ENCODE measurements at places on chromosomes 6 and 20.

GRCh38 chr20:63442100-63442493 is 30.4 kb downstream of the KCNQ2 start:
- DNase-seq = peak; percentile 66

DNA sequence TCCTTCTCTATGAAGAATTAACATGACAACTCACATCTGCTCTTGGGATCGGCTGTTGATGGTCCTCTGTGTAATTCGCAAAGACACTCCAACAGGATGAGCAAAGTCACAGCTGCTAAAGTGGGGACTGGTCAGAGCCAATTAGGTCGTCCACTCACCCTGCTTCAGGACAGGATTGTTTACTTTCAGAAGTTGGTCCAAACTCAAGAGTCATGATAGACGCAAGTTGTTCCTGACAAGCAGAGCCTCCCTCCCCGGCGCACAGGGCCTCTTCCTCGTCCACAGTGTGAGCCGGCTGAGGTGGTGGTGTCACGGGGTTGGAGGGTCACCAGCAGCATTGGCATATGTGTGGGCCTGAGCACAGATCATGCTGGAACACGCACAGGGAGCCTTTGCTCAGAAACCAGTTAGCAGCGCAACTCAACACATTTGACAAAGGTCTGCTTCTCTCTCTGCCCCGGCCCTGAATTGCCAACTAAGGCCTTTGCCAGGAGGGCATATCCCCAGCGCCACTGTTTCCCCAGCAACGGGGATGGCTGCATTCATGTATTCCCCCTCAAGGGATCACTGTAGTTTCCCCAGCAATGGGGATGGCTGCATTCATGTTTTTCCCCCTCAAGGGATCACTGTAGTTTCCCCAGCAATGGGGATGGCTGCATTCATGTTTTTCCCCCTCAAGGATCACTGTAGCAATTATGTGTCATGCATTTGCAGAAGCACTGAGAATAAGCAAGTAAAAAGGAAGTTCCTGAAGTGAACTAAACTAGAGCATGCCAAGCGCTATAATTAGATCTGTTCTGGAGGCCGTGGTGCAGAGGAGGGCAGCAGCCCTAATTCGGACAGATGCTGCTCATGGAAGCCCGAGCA is 111.7 kb downstream of the THBS2 start:
- DNase-seq = peak; percentile 33

DNA sequence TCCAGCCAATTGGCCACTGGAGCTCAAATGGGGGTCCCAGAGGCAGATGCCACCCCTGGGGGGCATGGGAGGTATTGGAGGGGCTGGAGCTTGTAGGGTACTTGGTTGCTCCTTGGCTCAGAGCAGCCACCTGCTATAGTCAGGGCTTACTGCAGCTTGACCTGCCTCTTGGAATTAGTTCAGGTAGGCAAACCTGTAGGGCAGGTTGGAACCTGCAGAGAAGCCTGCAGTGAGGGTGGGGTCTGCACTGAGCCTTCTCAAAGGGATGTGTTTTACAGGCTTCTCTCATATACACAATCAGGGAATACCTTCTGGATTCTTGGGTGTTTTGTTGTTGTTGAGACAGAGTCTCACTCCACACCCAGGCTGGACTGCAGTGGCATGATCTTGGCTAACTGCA is 94.2 kb upstream of the MYL9 start:
- DNase-seq = no peak

- no peak for DNase-seq
Measured at GRCh38 chr6:3233321-3233720, 5.9 kb upstream of the TUBB2B start.

DNA sequence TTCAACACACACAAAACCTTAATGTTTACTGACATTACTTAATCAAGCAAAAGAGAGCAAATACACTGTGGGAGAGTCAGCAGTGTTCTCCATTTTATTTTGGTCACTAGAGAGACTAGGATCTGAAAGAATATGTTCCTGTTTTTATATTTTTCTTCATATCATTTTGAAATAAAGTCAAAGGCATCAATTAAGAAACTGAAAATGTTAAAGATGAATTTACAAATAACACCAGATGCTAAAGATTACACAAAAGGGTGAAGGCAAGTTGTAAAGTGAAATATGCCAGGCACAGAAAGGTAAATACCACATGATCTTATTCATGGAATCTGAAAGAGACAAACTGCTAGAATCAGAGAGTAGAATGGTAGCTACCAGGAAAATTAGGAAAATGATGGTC is 60.3 kb upstream of the FABP7 start:
- no peak for DNase-seq

DNA sequence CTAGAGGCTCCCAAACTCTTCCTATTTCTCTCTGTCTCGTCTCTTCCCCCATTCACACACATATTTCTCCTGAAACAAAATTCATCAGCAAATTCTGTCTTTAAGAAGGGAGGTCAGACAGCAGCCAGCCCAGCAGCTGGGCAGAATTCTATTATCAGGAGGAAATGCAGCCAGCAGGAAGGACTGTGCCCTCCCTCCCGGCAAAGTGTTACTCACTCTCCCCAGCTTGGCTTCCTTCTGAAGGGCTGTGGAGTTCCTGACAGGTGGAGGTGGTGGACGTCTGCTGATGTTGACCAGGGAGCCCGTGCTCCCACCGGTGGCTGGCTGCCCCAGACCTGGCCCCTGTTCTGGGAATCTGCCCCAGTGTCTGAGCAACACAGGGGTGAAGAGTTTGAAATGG is 37.3 kb downstream of the KCNB1 start:
- DNase-seq = peak; percentile 35

GRCh38 chr6:70157086-70157485 is 145.8 kb downstream of the COL9A1 start:
- DNase-seq = no peak

- peak; percentile 57 for DNase-seq
Measured at GRCh38 chr6:29516108-29516507, 28.4 kb upstream of the MAS1L start.

DNA sequence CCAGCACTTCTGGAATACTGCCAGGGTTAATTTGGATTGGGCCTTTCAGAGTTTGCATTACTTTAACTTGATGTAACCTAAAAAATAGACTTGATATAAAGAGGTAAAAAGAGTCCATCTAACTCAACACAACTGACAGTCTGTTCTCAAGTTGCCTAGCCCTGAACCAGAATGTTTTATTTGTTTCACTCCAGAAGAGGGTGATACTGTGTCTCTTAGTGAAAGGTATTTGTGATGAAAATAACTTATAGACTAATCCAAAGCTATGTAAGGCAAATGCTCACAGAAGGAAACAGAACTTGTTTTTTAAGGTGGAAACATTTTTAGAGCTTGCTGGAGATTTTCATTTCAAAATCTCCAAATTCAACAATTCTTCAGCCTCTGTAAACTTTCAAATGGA is 469.1 kb upstream of the RUNX2 start:
- peak; percentile 8 for DNase-seq

- no peak for DNase-seq
Measured at GRCh38 chr6:12947151-12947871, 230.7 kb downstream of the PHACTR1 start.

DNA sequence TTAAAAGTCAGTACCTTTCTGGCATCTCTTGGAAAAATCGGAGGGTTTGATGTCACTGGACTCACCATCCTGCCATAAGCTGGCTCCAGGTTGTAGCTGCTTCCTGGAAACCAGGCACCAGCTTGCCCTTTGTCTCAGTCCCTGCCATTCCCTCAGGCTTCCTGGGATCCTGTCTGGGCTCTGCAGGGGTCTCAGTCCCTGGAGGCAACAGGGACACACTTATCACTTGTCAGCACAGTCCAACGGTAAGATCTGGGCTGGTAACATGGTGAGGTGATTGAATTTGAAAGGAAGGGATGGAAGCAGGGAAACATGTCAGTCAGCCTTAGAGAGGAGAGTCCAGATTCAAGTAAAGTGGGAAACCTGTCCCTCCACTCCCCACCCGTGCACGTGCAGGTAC is 147.6 kb upstream of the ECI2 start:
- DNase-seq = no peak

GRCh38 chr20:34215711-34216381 is 25.4 kb upstream of the ASIP start:
- peak; percentile 96 for DNase-seq
